ENCODE measurements at places on chromosomes 13 and 19.

GRCh38 chr13:30037766-30038165, 187.3 kb upstream of the UBL3 start:
- DNase-seq, result no peak

DNA sequence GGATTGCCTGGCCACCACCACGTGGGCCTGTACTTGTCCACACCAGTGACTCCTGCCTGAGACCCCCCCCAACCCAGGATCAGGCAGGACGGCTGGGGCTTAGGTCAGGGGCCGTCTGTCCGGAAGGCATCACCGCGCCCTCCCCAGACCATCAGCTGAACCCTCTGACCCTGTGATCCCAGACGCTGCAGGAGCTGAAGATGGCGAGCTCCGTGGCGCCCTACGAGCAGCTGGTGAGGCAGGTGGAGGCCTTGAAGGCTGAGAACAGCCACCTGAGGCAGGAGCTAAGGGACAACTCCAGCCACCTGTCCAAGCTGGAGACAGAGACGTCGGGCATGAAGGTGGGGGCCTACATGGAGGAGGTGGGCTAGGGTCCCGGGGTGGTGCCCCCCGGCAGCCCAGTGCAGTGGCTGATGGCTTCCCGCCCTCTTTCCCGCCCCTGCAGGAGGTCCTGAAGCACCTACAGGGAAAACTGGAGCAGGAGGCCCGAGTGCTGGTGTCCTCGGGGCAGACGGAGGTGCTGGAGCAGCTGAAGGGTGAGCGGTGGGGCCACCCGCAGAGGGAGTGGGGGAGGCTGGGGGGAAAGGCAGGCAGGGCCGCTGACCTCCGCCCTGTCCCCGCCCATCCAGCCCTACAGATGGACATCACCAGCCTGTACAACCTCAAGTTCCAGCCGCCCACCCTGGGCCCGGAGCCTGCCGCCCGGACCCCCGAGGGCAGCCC, 3.0 kb downstream of the APC2 start:
- DNase-seq, result no peak

GRCh38 chr19:4327252-4327876, 11.3 kb downstream of the STAP2 start:
- DNase-seq, result no peak

DNA sequence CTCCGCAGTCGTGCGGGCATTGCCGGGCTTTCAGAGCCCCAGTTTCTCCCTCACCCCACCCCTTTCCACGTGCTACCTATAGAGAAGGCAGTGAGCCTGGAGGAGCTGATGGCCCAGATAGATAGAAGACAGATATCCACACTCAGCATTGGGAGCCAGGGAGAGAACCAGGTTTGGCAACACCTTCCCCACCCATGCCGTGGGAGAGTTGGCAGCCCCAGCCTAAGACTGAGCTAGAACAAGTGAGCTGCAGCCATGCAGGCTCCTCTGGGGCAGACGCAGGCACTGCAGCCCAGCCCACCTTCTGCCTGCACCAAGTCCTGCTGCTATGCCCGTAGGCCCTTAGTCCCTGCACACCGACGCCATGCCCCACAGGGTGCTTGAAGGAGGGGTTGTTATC, 10.3 kb upstream of the KRTDAP start:
- no peak for DNase-seq

DNA sequence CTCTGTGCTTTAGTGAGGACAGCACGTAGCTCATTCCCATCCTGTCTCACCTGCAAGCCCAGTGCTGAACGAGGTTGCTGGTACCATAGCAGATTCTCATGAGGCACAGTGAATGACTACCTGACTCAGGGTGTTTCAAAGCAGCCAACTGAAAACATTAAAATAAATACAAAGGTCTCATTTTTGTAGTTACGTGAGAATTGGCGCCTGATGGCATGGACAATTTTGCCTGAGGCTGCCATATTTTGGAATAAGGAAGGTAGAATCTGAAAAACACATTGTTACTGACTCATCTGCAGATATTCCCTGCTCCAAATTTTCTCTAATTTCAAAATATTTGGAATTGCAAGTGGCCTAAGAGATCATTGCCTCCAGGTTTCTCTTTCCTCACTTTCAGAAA, 429.7 kb downstream of the FGF14 start:
- DNase-seq, result no peak

DNA sequence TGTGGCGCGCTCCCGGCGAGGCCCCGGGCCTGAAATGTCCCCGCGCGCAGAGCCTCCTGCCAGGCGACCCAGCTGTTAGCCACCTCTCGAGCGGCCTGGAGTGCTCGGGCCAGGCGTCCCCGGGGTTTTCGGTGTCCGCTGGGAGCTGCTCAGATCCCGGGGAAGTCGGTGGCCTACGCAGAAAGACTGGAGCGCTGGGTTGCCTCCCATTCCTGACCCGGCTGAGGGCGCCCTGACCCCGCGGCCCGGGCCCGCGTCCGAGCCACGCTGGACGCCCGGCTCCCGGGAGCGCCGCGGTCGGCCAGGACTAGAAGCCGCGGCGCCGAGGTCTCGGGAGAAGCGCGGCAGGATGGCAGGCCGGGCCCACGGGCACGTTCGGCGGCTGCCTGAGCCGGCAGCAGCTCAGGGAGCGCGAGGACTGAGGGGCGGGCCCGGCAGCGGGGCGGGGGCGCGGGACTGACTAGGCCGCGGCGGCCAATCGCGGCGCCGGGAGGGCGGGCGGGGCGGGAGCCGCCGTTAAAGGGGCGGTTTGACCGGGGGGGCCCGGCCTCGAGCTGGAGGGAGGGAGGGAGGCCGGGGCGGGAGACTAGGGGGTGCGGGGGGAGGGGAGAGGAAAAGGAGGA, 1.3 kb upstream of the ZIC2 start:
- DNase-seq, result no peak

GRCh38 chr19:52981329-52981728, 18.6 kb upstream of the ZNF816 start:
- DNase-seq, result no peak

All from NK-92 treated with Interleukin-12 subunit alpha and Interleukin-12 subunit beta, amount 100 ng/mL, for 24 hours (cell line).